RWPE1 (cell line): ENCODE measurements at places on chromosomes 2 and 18.
A peak's percentile ranks its signal among the peaks of the same experiment; 100 is the strongest.

- no peak for DNase-seq
Measured at GRCh38 chr2:20448977-20449306, 2.1 kb downstream of the RHOB start.

- peak; percentile 67 for DNase-seq
Measured at GRCh38 chr2:24409700-24410556, 49.6 kb upstream of the ITSN2 start.

GRCh38 chr2:220916931-220917330, 655.2 kb downstream of the EPHA4 start:
- no peak for DNase-seq

DNA sequence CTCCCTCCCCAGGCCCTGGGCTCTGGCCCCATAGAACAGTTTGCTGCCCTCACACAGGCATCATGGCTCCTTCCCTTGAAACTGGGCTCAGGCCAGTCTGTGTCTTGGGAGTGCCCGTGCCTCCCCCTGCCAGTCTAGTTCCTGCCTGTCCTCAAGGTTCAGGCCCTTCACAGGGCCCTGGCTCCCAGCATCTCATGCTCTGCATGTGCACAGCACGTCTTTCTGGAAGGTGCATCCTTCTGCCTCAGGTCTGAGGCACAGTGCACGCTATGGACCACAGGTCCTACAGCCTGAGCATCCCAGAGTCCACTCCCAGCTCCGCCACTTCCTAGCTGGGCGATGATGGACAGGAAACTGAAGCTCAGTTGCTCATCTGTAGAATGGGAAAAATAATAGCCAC, 35.6 kb upstream of the FOSL2 start:
- DNase-seq = no peak

DNA sequence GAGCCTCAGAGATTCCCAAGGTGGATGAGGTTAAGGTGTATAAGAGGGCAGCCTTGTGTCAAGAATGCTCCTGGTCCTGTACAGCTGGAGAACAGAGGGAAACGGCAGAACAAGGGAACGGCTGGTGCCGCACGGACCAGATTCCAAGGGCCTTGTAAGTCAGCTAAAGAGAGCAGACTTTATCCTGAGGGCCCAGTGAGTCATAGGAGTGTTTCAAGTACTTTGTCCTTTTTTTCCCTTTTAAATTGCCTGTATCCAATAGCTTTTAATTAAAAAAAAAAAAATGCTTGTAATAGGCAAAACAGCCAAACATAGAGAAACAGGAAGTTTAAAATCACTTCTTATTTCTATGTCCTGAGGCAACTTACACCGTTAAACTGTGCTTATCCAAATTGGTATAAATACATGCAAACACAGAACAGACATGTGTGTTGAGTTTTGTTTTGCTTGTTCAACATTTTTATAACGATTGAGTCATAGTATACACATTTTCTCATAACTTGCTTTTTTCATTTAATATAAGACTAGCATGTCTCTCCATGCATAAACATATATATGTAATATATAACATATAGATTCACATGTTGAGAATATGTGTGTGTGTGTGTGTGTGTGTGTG, 42.1 kb upstream of the EVA1A start:
- DNase-seq = peak; percentile 84

GRCh38 chr2:132517386-132517785, 100.8 kb downstream of the GPR39 start:
- DNase-seq = no peak
